Activated CD4-positive, alpha-beta T cell treated with anti-CD3 and anti-CD28 coated beads, Interleukin-2, amount 10 ng/mL, durations not matched to agents 7 days and 5 days (primary cell): ENCODE measurements at places on chromosomes 4 and X. TPM values are rescaled to one million over a fixed set of nuclear protein-coding genes. Genes with fewer than 3 reads are reported as not detected.

DNA sequence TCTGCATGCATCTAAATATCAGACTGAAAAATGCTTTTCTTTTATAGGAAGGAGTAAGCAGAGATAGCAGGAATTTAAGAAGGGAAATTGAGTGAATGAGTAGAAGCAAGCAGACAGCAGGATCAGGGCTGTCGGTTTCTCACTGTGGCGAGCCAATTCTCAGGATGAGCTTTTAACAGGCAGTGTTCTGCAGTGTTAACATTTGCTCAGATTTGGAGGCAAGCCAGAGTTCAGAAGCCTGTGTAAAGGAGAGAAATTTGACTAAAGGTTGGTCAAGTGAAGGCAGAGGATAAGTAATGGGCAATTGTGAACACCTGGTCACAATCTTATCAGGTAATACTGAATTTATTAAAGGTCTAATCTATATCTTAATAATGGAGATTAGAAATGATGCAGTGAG, 133.3 kb upstream of the MAGEB16 start:
- no peaks in the 10 kb centered on the region for H3K4me1 ChIP-seq
- no peaks in the 10 kb centered on the region for H3K36me3 ChIP-seq
- no peak overlapping the region for H3K4me3 ChIP-seq
- no peaks in the 10 kb centered on the region for H3K27me3 ChIP-seq

- H3K27me3 ChIP-seq, result no peaks in the 10 kb centered on the region
- no peaks in the 10 kb centered on the region for H3K4me1 ChIP-seq
- no peak for DNase-seq
- H3K36me3 ChIP-seq, result no peaks in the 10 kb centered on the region
Measured at GRCh38 chrX:100491174-100491573, 81.1 kb upstream of the PCDH19 start.

- peaks cover 12% of the 10 kb centered on the region for H3K4me1 ChIP-seq
- H3K27ac ChIP-seq, result peak overlapping the region; percentile 51
- H3K27me3 ChIP-seq, result peaks cover 27% of the 10 kb centered on the region
- peak; percentile 30 for DNase-seq
Measured at GRCh38 chr4:123505095-123506010, 108.8 kb downstream of the SPRY1 start.

DNA sequence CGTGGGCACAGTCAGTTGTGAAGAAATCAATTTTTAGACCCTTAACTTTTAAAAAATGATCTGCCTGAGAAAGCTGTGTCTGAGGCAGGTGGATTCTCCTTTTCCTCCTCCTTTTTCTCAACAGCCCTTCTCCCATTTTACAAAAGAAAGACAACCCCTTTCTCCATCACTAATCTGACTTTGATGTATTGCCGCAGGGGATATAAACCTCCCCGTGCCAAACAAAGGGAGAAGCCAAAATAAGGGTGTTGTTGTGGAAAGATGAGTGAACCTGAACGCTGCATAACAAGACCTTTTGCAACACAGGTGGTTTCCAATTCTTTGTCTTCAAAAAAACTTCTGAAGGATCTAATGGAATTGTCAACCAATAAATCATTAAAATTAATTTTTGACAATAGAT, 8.4 kb upstream of the FHL1 start:
- no peaks in the 10 kb centered on the region for H3K27me3 ChIP-seq
- no peak for DNase-seq
- peaks cover 2% of the 10 kb centered on the region for H3K36me3 ChIP-seq
- H3K4me1 ChIP-seq, result peaks cover 9% of the 10 kb centered on the region

GRCh38 chr4:184011826-184012380, 106.8 kb downstream of the STOX2 start:
- H3K27me3 ChIP-seq, result no peaks in the 10 kb centered on the region
- no peak overlapping the region for H3K4me3 ChIP-seq
- H3K27ac ChIP-seq, result no peak overlapping the region

ADH1B gene
- total RNA-seq, result not detected

DNA sequence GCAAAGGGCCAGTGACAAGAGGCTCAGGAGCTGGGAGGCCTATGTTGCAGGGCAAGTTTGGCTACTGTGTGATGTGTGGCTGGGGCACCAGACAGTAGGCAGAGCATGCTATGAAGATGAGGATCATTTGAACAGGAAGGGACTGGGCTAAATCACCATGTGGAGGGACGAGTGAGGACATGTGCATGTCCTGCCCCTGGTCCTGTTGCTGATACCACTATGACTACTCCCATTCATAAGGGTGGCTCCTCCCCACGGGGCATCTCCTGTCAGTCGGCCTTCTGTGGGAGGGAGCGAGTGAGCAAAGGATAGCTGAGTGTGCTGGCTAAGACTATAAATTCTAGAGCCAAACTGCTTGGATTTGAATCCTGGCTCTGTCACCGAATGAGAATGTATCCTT, 139.2 kb downstream of the TMEM164 start:
- H3K27ac ChIP-seq, result no peak overlapping the region
- H3K36me3 ChIP-seq, result no peaks in the 10 kb centered on the region
- H3K4me1 ChIP-seq, result peaks cover 5% of the 10 kb centered on the region
- no peak overlapping the region for H3K4me3 ChIP-seq

GRCh38 chr4:126591583-126591982, 1041.2 kb upstream of the INTU start:
- H3K27me3 ChIP-seq, result no peaks in the 10 kb centered on the region
- no peak overlapping the region for H3K27ac ChIP-seq
- no peak for DNase-seq
- no peak overlapping the region for H3K4me3 ChIP-seq
- H3K4me1 ChIP-seq, result no peaks in the 10 kb centered on the region

DNA sequence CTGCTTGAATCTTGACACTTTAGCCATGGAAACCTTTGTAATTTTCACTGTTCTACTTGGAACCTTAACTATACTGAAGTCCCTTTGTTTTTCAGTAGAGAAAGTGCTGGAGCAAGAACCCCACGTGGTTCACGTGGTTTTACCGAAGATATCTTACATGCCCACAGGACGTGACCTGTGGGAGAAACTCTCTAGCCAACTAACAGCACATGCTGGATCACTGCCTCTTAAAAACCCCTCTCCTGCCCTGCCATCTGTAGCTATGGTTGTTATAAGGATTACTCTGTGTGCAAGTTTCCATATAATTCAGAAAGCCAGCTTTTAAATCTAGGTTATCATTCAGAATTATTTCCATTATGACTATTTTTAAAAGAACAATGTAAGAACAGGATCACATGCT, 30.2 kb downstream of the SPANXD start:
- no peaks in the 10 kb centered on the region for H3K27me3 ChIP-seq
- no peak overlapping the region for H3K27ac ChIP-seq
- no peak for DNase-seq
- H3K4me3 ChIP-seq, result no peak overlapping the region
- H3K4me1 ChIP-seq, result no peaks in the 10 kb centered on the region

RIPPLY1 gene
- not detected for total RNA-seq

GRCh38 chrX:39491548-39492297, 606.0 kb downstream of the BCOR start:
- H3K27me3 ChIP-seq, result no peaks in the 10 kb centered on the region
- peaks cover 22% of the 10 kb centered on the region for H3K4me1 ChIP-seq
- H3K36me3 ChIP-seq, result no peaks in the 10 kb centered on the region
- DNase-seq, result peak; percentile 48
- no peak overlapping the region for H3K4me3 ChIP-seq
- peak overlapping the region; percentile 62 for H3K27ac ChIP-seq

XAGE2 gene
- not detected for total RNA-seq

- peaks cover 6% of the 10 kb centered on the region for H3K27me3 ChIP-seq
- DNase-seq, result no peak
- H3K4me3 ChIP-seq, result no peak overlapping the region
- no peaks in the 10 kb centered on the region for H3K36me3 ChIP-seq
Measured at GRCh38 chrX:20481632-20482031, 214.9 kb upstream of the RPS6KA3 start.

OPHN1 gene
- total RNA-seq, result 0.10 TPM

GRCh38 chr4:132063829-132064228, 1085.3 kb upstream of the PCDH10 start:
- no peak for DNase-seq
- no peaks in the 10 kb centered on the region for H3K27me3 ChIP-seq
- H3K4me1 ChIP-seq, result no peaks in the 10 kb centered on the region

DNA sequence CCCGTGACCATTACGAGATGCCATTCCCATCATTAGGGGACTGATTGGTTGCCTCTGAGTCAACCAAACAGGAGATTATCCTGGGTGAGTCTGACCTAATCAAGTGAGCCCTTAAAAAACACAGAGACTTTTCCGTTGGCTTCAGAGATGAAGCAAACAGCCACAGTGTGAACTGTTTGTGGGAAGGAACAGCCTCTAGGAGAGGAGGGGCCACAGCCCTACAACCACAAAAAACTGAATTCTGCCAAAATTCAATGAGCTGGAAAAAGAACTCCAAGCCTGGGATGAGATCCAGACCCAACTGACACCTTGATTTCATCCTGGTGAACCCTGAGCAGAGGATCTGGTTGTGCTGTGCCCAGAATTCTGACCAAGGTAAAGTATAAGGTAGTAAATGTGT, 31.3 kb upstream of the TBL1X start:
- no peaks in the 10 kb centered on the region for H3K27me3 ChIP-seq
- H3K4me3 ChIP-seq, result no peak overlapping the region
- DNase-seq, result no peak
- H3K27ac ChIP-seq, result no peak overlapping the region

DNA sequence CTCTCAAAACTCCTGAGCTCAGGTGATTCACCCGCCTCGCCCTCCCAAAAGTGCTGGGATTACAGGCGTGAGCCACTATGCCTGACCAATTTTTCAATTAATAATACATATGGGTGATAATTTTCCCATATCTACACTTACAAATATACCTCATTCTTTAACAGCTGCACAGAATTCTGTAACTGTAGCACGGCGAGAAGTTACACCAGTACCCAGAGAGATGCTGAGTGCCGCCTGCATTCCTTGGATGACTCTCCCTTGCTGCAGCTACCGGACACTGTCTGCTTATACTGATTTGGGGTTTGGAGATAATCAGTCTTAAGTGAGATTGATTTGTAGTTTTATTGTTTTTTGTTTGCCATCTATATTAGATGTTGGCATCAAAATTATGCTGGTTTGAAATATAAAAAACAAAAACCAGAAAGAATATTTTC, 5.8 kb downstream of the TIFA start:
- DNase-seq, result no peak
- no peak overlapping the region for H3K27ac ChIP-seq
- H3K27me3 ChIP-seq, result no peaks in the 10 kb centered on the region
- no peak overlapping the region for H3K4me3 ChIP-seq
- H3K4me1 ChIP-seq, result peaks cover 66% of the 10 kb centered on the region

GRCh38 chr4:130338851-130339250, 1242.9 kb downstream of the C4orf33 start:
- H3K36me3 ChIP-seq, result no peaks in the 10 kb centered on the region
- no peak overlapping the region for H3K4me3 ChIP-seq
- DNase-seq, result no peak
- no peak overlapping the region for H3K27ac ChIP-seq
- no peaks in the 10 kb centered on the region for H3K4me1 ChIP-seq

REPS2 gene
- total RNA-seq, result not detected

GRCh38 chrX:147779173-147779572, 132.5 kb upstream of the FMR1 start:
- peaks cover 3% of the 10 kb centered on the region for H3K27me3 ChIP-seq
- H3K36me3 ChIP-seq, result no peaks in the 10 kb centered on the region
- DNase-seq, result peak; percentile 6
- peaks cover 29% of the 10 kb centered on the region for H3K4me1 ChIP-seq
- no peak overlapping the region for H3K27ac ChIP-seq

DNA sequence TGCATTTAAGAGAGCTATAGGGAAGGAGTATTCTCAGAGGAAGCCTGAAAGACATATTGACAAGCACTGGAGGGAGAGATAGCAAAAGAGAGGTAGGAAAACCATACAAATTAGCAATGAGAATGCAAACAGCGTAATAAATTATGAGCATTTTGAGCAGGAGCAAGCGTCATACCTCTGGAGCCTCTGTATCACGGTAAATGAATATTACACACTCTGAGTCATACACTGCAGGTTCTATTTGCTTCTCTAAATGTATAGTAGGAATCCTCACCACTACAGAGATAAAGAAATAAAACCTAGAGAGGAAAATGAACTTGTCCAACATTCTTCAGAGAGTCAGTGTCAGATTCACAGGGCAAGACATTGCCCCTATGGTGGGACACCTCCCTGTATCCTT, 46.4 kb upstream of the GABRE start:
- no peak overlapping the region for H3K27ac ChIP-seq
- H3K27me3 ChIP-seq, result no peaks in the 10 kb centered on the region
- H3K4me3 ChIP-seq, result no peak overlapping the region
- H3K36me3 ChIP-seq, result no peaks in the 10 kb centered on the region
- no peaks in the 10 kb centered on the region for H3K4me1 ChIP-seq

GRCh38 chrX:111861605-111862004, 14.4 kb upstream of the TRPC5OS start:
- H3K27me3 ChIP-seq, result peaks cover 3% of the 10 kb centered on the region
- H3K4me1 ChIP-seq, result no peaks in the 10 kb centered on the region
- no peaks in the 10 kb centered on the region for H3K36me3 ChIP-seq
- no peak overlapping the region for H3K27ac ChIP-seq
- DNase-seq, result no peak
- no peak overlapping the region for H3K4me3 ChIP-seq

CHRDL1 gene
- not detected for total RNA-seq

- H3K4me1 ChIP-seq, result no peaks in the 10 kb centered on the region
- no peak overlapping the region for H3K4me3 ChIP-seq
Measured at GRCh38 chr4:112340023-112340422, 42.9 kb downstream of the ALPK1 start.

DMP1 gene
- not detected for total RNA-seq

- H3K27me3 ChIP-seq, result no peaks in the 10 kb centered on the region
- no peaks in the 10 kb centered on the region for H3K4me1 ChIP-seq
- DNase-seq, result no peak
- no peaks in the 10 kb centered on the region for H3K36me3 ChIP-seq
Measured at GRCh38 chr4:66055999-66056398, 385.7 kb upstream of the EPHA5 start.

DNA sequence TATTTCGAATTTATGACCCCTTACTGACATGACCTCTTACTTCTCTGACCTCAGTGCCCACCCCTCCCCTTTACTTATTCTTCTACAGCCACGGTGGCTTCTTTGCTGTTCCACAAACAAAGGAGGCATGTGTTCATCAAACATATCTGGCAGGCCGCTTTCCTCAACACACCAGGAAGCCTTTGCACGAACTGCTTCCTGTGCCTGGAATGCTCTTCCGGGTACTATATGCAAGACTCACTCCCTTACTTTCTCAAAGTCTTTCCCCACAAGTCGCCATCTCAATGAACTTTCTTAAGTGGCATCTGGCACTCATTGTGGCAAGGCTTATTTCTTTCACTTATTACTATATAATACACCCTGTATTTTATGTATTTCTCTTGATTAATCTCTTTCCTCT, 351.5 kb upstream of the DDX53 start:
- H3K36me3 ChIP-seq, result no peaks in the 10 kb centered on the region
- no peak for DNase-seq
- no peak overlapping the region for H3K27ac ChIP-seq
- H3K4me3 ChIP-seq, result no peak overlapping the region
- H3K4me1 ChIP-seq, result no peaks in the 10 kb centered on the region
- H3K27me3 ChIP-seq, result no peaks in the 10 kb centered on the region
